Natural killer cell treated with Interleukin-12 subunit alpha and Interleukin-12 subunit beta and Interleukin-15 and Interleukin-18, amount 100 ng/mL, for 72 hours (primary cell): ENCODE measurements at places on chromosomes 3 and 15.
A peak's percentile ranks its signal among the peaks of the same experiment; 100 is the strongest.

- DNase-seq, result peak; percentile 44
Observed at GRCh38 chr3:195714380-195715011, 6.3 kb upstream of the MUC20 start.

DNA sequence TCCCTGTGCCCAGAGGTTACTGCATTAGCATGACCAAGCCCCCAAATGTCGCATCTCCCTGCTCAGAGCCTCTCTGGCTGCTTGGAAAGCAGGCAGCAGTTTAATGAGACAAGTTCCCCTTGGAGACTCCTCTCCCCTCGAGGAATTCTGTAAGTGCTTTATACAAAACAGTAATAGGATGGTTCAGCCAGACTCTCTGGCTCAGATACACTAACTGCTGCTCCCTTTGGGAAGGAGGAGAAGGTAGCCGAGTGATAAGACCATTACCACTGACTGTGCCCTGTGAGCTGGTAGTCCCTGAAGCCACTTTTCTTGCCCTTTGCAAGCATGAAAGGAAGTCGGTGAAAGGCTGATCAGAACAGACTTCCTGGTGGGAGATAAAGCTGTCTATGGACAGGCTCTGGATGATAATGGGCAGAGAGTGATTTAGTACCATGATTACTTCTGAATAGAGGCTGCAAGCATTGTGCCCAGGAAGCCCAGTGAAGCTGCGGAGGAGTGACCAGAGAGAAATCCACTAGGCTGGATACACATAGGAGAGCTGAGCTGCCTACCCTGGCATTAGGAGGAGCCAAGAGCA, 100.8 kb downstream of the SEMA6D start:
- DNase-seq, result no peak

DNA sequence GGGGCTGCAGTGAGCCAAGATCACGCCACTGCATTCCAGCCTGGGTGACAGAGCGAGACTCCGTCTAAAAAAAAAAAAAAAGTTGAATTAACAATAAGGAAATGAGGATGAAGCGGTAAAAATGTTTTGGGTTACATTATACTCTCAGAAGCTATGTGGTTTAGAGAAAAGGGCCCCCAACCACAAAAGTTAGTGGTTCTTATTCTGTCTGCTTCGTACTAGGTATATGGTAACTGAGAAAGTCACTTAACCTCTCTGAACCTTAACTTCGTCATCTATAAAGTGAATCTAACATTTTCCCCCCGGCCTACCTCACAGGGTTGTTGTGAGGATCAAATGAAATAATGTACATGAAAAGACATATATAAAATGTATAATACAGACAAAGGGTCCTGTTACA, 38.4 kb upstream of the EHHADH start:
- DNase-seq, result no peak

DNA sequence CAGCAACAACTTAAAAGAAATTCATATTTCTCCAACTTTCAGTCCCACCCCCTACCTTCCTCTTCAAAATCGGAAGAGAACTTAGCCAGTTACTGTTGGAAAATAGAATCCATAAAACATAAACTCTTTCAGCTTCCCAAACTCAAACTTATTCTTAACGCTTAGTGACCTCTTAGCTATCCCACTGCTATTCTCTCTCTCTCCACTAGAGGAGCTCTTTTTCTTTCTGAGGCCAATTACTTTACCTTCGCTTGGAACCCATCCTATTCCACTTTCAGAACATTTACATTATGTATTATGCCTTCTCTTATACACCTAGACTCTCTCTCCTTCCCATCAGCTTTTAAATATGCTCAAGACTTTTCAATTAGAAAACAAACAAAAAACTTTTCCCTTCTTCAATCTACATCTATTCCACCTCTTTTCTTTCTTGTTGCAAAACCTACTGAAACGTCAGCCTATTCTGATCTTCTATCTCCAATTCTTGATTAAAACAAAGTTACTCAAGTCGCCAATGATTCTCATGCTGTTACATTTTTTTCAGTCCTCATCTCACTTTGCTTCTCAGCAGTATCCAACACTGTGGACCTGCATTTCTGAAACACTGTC, 13.4 kb upstream of the GHSR start:
- DNase-seq, result no peak

DNA sequence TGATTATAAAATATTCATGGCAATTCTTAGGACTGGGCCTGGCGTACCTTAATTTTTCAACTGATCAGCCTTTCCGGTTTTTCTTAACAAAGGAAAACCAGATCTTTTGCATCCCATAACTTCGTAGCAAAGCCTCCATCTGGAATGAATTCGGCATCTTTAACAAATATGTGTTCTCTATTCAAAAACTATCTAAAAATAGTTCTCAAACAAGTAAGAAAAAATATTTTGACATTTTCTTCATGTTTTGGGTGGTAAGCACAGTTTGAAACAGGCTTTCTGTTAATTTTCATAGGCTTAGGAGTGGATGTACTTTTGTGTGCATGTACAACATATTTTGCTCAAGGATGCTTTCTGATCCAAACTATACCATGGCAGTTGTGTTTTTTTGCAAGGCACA, 55.1 kb downstream of the RBMS3 start:
- no peak for DNase-seq

- DNase-seq, result no peak
Observed at GRCh38 chr3:42106646-42107045, 15.5 kb downstream of the TRAK1 start.

- DNase-seq, result no peak
Observed at GRCh38 chr3:189403194-189403593, 228.0 kb upstream of the TP63 start.

DNA sequence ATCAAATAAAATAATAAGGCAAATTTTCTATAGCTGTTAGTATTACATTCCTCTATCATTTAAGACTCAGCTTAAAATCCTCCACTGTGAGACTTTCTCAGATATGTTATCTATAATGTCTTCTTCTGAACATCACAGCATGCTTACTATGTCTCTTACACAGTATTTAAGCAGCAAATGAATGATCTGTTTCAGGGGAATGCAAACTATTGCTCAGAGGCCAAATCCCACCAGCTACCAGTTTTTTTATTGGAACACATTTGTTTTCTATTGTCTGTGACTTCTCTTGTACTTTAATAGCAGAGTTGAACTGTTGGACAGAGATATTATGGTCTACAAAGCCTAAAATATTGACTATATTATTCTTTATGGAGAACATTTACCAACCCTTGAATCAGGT, 59.6 kb downstream of the C3orf38 start:
- DNase-seq, result no peak

DNA sequence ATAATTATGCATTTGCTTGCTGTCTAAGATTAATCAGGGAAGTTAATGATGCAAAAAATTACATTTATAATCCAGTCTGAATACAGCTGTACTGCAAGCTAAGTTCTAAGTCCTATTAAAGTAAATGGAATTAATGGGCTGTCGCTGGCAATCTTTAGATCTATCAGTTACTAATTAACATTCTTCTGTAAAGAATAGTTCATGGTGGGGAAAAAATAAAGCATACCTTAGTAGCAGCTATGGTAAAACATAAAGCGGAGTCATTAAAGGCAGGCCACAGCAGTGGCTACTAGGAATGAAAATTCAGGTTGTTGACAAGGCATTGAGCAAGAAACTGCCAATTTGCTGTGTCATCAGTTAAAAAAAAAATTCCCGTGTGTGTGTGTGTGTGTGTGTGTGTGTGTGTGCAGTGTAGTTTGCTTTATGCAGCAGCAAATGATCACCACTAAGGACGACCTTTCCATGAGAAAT, 129.8 kb downstream of the ZNF385D start:
- DNase-seq, result no peak

GRCh38 chr15:60800299-60801072, 321.5 kb upstream of the ICE2 start:
- no peak for DNase-seq

DNA sequence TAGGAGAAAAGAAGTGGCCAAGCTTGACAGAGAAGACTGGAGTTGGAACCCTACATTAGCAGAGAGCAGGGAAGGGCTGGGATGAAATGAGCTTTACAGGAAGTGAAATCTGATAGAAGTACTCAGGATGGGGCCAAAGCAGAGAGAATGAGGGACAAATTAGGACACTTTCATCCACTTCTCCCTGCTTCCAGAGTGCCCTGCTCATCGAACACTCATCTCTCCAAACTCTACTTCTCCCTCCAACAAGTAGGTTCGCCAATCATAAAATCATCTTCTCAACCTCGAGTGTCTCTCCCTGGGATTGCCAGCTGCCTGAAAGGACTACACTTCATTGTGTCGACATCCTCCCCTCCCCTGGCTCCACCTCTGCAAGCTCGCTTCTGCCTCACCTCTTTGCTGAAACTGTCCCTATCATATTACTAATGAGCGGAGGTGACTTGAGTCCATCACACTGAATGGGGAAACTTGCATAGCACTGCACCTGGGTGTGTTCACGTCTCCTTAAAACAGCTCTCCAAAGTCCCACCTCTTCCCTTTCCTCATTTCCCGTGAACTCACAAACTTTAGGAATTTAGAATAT, 365.8 kb downstream of the FOXP1 start:
- no peak for DNase-seq

DNA sequence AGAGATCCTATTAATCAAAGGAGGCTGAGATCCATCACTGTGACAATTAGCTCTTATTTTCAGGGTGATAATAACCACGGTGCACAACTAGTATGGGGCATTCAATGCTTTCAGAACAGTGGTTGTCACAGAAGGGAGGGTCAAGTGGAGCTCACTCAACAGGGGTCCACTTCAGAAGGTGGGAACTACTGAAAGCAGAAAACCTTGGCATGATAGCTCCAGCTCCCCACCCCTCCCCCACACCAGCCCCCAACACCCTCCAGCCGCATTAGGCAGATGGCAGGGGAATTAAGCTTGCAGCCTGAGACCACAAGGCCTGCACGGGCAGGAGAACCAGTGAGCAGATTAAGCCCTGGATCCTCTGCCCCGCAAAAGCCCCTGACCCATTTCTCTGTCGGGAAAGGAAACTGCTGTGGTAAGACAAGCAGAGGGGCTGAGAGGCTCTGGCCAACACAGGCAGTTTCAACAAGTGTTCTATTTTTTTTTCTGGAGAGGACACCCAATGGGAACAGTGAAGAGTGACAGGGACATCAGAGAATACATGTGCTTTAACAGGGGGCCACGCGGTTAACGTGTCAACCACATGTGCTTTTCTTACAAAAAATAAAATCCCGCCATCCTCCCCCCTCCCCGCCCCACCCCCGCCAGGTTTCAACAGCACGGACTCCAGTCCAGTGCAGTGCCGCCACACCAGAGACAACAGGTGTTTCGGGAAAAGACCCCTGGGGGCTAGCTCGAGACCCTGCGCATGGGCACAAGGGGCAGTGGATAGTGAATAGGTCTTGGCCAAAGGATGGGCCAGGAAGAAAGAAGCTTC, 997 bp downstream of the FYCO1 start:
- DNase-seq, result peak; percentile 80

DNA sequence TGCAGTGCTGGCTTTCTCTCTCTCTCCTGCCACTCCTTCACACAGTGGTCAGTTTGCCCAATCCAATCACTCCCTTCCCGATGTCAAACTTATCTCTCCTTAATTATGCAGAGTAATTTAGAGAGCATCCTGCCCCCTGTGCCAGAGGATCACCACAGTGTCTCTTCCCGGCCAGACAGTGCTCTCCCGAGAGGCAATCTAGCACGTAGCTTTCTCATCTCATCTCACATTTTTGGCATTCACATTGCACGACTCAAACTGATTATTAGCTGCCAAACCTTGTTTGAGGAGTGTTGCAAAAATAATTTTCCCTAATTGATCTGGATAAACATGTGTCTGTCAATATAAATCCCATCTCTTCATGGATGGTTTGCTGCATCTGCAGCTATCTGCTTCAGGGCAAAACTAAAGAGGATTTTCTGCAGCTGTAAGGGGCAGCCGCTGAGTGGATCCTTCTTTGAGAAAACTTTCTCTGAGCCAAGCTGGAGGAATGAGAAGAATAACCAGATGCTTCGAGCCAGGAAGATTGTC, 37.8 kb downstream of the SSUH2 start:
- no peak for DNase-seq

DNA sequence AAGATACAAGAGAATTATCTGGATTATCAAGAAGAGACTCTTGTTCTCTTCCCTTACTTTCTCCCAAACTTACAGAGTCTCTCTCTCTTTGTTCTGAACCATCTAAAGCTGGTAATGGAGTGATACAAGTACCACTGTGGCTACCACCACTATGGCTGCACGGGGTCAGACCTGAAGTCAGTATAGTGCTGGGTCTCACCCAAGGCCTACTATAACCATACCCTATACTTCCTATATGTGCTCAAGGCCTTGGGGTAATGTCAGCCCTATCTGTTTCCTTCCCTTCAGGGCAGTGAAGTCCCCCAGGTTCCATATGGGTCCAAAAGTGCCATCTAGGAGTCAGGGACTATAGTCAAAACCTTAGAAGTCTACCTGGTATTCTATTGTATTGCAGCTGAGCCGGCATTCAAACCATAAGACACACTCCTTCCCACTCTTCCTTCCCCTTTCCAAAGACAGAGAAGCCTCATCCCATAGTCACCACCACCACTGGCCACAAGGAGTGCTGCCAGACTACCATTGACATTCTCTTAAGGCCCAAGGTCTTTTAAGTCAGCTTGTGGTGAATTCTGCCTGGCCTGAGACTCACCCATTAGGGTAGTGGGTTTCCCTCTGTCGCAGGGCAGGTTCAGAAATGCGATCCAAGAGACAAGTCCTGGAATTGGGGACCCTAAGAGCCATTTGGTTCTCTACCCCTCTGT, 615.0 kb upstream of the NECTIN3 start:
- no peak for DNase-seq

GRCh38 chr15:96560246-96560895, 229.9 kb downstream of the NR2F2 start:
- DNase-seq, result no peak

- DNase-seq, result no peak
Observed at GRCh38 chr3:60064210-60065178, 1014.7 kb upstream of the CFAP20DC start.

DNA sequence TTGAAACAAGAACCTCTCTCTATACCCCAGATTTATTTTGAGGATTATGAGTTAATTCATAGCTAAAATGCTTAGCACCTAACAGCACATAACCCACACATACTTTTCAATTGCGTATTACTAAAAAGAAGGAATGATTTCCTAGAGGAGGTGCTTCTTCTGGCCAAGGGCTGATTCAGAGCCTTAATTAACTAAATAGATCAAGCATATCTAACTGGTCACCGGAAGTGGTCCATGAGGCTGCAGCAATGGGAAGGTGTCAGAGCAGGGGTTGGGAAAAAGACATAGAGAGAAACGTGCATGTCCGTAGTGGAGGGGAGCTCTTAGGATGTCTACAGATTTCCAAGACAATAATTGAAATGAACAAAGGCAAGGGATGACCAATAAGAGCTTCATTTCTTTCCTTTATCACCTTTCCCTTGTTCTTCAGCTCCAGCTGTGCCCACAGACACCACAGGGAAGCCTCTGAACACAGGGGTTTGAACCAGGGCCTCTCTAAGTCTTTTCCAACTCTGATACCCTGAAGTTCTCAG, 467 bp downstream of the HGD start:
- no peak for DNase-seq

GRCh38 chr3:20573175-20573574, 387.2 kb upstream of the SGO1 start:
- DNase-seq, result no peak

- DNase-seq, result no peak
Observed at GRCh38 chr3:152720951-152721718, 113.8 kb upstream of the P2RY1 start.
